ENCODE measurements at places on chromosomes 11 and 22. TPM values are rescaled to one million over a fixed set of nuclear protein-coding genes. Genes with fewer than 3 reads are reported as not detected.

- no peak for DNase-seq
These were observed 9.0 kb upstream of the SPINDOC start for GRCh38 chr11:63804259-63804658.

DNA sequence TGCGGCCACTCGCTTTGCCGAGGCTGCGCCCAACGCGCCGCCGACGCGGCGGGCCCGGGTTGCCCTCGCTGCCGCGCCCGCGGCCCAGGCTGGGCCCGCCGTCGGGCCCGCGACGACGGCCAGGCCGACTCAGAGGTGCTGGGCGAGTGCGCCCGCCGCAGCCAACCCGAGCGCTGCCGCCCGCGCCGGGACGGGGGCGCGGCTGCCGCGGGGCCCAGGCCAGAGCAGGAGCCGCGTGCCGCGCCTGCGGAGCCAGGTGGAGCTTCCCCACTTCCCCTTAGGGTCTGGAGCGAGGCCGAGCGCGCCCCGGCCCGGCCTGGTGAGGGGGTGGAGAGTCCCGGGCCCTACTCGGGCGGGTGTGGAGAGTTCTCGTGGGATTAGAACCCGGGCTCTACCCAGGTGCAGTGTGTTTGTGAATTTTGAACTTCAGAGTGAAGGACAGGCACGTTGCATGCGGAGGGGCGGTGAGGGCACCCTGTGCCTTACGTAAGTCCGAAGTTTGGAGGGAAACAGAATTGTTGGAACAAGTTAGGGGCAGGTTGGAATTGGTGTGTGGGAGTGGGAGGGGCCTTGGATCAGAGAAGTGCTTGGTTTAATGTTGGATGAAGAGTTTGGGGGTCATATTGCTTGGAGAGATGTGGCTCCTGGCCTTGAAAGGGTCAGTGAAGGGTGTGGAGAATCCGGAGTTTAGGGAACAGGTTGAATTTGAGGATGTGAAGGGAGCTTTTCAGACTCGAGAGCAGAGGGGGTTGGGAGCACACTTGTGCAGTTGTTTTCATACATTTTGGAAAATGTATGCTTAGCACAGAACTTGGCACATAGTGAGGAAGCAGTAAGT lies 697 bp downstream of the RNF169 start:
- DNase-seq: peak; percentile 53

Gene MIAT
- not detected for total RNA-seq

Gene LGALS12
- total RNA-seq: not detected

Gene PANX2
- 19.5 TPM for total RNA-seq

Gene LDHAL6A
- not detected for total RNA-seq

- peak; percentile 51 for DNase-seq
These were observed 111.3 kb downstream of the PLEKHA7 start for GRCh38 chr11:16902781-16903378.

DNA sequence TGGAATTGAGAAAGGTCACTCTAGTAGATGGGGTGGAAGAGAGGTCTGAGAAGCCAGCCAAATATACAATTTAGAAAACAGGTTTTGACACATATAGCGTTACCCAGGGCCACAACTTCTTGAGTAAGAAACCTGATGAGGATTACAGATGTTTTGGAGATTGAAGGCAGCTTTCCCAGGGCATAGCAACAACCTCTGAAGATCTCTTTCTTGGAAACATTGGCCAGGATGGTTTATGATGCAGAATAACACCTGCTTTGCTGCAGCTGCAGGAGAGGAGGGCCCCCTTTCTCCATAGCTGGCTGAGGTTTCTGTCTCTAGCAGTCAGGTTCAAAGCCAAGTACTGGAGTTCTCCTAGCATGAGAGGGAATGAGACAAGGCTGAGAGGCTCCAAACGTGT lies 75.1 kb upstream of the NUP50 start:
- no peak for DNase-seq

GRCh38 chr22:44307509-44308169 lies 5.1 kb downstream of the SHISAL1 start:
- no peak for DNase-seq

GRCh38 chr11:93545566-93545965 lies 2.4 kb upstream of the SMCO4 start:
- DNase-seq: no peak

DNA sequence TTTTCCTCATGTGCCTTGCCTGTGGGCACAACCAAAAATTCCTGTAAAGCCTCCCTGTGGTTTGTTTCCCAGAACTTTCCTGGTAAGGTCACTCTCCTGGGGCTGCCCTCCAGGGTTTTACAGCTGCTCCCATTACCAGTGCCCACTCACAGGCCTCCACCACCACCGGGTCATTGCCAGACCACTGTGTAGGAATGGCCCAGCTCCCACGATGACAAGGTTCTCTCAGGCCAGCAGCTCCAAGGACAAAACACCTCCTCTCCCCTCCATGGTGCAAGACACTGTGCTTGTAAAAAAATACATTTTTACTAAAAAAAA lies 96.1 kb upstream of the AKIP1 start:
- no peak for DNase-seq

GRCh38 chr11:106496677-106497076 lies 419.2 kb downstream of the AASDHPPT start:
- no peak for DNase-seq

DNA sequence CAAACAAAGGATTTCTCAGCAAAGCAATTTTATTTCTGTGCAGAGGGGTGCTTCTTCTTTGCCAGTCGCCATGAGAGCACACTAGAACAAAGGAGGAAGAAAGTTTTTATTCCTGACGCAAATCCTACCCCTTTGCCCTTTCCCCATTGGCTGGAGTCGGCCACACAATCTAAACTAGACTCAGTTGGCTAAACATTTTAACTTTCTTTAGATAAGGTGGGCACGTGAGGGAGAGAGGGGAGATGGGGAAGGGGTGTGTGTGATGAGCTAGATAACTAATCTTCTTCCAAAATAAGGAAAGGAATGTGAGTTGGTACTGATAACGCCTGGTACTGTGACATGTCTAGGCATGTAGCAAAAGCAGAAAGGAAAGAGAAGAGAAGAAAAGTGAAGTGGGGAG lies 626 bp downstream of the TRIM22 start:
- no peak for DNase-seq

Gene MISFA
- total RNA-seq: not detected

GRCh38 chr11:61364012-61364675 lies 2.0 kb downstream of the TMEM138 start:
- no peak for DNase-seq

GRCh38 chr22:43310798-43311197 lies 32.4 kb downstream of the SCUBE1 start:
- DNase-seq: no peak

GRCh38 chr11:13339195-13340153 lies 61.9 kb downstream of the BMAL1 start:
- peak; percentile 79 for DNase-seq

- DNase-seq: no peak
These were observed 807 bp upstream of the ZNF74 start for GRCh38 chr22:20392983-20393704.

GRCh38 chr11:75793966-75794365 lies 21.0 kb upstream of the UVRAG start:
- no peak for DNase-seq

Gene KLHL35
- not detected for total RNA-seq

- no peak for DNase-seq
These were observed 65.8 kb upstream of the WNT7B start for GRCh38 chr22:46042786-46043185.

GRCh38 chr11:100367892-100368291 lies 319.2 kb upstream of the ARHGAP42 start:
- DNase-seq: no peak

DNA sequence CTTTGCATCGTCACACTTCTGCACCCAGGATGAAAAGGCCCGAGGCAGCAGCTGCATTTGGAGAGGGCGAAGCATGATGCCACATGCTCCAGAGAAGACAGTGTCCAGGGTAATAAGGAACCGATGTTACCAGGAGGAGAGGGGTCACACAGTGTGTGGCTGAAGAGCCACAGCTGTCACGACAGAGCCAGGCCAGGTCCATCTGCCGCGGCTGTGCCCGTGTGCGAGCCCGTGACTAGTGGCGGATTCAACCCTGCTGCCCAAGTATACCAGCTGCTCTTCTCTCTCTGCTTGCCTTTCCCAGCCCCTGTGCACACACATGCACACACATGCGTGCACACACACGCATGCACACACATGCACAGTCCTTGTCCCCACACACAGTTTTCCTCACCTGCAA lies 1432.5 kb downstream of the BRD1 start:
- no peak for DNase-seq

- no peak for DNase-seq
These were observed 287.9 kb downstream of the SWAP70 start for GRCh38 chr11:9951807-9952206.

All from Caki2 (cell line).